Activated CD4-positive, alpha-beta T cell treated with anti-CD3 and anti-CD28 coated beads, Interleukin-2, amount 50 U/mL, for 48 hours (primary cell): ENCODE measurements at places on chromosomes 5 and 9.
A peak's percentile ranks its signal among the peaks of the same experiment; 100 is the strongest.

DNA sequence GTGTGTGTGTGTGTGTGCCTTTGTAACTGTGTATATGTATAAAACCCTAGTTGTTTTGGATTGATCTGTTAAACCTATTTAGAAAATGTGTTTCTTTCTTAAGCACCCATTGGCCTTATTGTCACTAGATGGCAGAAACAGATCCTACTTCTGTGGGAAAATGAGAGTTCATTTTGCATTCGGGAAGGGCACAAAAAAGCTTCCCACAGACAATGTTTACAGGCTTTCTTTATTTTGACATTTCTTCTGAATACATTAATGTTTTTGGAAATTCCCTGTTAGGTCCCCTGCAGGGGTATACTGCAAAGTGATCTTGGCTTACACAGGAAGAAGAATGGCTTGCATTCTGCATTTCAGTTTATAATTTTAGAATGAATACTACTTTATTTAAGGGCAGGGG, 481.8 kb upstream of the ARRDC3 start:
- DNase-seq, result no peak

DNA sequence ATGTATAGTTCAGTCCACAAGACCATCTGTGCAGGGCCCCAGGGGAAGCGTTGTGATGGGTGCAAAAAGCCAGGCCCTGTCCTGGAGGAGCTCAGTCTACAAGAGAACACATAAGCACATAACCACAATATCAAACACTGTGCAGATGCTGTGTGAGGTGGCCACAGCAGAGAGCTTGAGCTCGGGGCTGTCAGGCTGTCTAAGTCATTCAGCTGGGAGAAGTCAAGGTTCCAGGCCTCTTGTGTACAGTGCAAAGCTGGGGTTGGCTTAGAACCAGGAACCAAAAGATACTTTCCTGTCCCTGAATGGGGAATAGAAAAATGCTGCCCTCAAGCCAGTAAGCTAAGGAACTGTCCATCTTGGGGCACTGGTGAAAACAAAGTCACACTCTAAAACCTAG, 75.0 kb downstream of the PRDM6 start:
- DNase-seq, result no peak

DNA sequence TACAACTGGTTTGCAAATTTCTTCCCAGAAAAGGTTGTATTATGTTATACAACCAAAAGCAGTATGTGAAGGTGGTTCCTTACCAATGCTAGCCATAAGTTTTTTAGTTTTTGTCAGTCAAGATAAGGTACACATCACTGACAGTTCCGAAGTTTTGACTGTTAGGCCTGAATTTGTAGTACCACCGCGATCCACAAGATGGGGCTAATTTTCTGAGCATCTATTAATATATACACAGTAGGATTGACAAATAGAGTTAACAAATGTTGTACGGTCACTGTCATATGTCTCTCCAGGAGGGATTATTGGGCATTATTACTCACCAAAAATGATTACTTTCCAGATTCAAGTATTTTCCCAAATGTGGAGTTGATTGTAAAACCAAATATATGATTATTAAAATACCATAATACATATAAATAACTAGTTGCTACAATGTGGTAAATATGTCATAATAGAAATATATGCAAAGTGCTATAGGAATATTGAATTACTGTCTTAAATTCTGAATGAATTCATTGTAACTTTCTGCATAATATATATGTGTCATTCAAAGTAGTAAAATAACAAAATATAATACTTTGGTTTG, 28.4 kb upstream of the LRRC19 start:
- peak; percentile 65 for DNase-seq

DNA sequence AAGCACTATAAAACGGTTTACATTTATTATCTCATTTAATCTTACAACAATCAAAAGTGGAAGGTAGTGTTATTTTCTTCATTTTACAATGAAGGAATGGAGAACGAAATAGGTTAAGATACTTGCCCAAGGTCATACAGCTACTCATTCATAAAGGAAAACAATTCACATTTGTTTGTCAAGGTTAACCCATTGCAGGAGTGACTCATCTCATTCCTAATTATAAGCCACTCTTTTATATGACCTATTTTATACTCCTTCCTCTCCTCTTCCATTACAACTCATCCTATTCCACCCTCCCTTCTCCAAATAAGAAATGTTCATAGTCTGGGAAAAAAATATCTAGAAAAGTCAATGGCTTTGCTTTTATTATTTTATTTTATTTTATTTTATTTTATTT, 29.6 kb downstream of the CRHBP start:
- no peak for DNase-seq

DNA sequence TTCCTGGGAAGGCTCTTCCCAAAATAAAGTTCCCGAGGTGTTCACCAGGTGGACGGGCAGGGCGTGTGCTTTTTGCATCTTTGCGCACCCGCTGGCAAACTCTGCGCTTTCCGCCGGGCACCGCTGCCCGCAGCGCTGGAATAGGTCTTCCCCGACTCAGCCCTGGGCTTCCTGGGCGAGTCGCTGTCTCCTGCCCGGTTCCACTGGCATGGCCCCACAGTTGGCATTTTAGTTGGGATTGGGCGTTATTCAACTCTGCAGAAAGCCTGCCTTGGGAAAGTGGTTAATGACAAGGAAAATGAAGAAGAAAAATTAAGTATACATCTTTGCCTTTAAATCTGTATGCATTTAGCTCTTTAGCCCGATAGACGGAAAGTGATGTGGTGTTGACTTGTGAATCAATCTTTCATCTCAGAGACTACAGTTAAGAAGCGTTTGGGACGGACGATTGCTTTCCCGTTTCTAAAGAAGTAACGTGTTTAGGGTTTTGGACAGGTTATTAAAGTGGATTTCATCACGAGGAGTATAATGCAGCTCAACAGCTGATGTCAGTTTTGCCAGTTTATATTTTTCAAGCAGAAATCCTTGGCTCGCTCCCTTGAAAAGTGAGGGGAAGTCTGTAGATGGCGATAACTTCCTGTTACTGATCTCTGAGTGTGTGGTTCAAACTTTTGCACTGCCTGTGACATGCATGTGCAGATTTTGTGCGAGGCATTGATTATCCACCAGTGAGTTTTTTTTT, 946 bp downstream of the ADCY2 start:
- no peak for DNase-seq

GRCh38 chr9:135588886-135589595, 27.5 kb downstream of the PAEP start:
- no peak for DNase-seq

- DNase-seq, result peak; percentile 94
These were observed 8.1 kb downstream of the ARPC5L start for GRCh38 chr9:124869986-124870560.

DNA sequence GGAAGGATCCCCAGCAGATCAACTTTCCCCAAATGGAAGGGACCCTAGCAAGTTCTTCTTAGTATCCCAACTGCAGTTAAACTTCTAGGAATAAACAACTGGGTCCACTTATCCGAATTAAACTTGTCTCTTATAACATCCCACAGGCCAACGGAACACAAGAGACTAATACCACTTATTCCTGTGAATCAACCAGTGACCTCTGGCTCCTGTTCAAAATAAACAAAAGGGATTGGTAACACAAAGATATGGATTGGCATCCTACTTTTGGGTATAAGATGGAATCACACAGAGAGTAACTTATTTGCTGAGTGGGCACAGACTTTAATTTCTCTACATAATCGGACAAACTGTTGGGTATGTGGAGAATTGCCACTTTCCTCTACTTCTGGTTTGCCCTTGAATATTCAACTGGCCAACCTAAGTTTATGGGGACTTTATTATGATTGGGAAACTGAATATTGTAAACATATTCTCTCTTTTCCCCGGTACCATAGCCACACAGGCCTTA, 12.4 kb upstream of the PAIP1 start:
- no peak for DNase-seq

DNA sequence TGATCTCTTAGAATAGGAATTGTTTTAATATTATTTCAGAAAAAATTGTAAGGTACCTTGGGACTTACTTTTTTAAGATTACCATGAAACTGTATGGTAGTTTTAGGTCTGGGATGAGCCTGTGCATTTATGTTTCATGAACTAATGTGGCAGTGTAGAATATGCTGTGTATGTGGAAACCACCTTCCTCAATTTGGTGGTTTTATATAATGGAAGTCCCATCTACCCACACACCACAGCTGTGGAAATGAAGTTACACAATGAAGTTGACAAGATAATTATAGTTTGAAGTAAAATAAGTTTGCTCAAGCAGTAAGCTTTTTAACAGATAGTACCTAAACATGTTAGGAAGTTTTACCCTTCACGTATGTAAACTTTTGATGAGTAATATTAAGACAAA, 24.4 kb downstream of the WDR36 start:
- no peak for DNase-seq

- no peak for DNase-seq
These were observed 129.0 kb upstream of the ADAMTS16 start for GRCh38 chr5:5011151-5011550.

DNA sequence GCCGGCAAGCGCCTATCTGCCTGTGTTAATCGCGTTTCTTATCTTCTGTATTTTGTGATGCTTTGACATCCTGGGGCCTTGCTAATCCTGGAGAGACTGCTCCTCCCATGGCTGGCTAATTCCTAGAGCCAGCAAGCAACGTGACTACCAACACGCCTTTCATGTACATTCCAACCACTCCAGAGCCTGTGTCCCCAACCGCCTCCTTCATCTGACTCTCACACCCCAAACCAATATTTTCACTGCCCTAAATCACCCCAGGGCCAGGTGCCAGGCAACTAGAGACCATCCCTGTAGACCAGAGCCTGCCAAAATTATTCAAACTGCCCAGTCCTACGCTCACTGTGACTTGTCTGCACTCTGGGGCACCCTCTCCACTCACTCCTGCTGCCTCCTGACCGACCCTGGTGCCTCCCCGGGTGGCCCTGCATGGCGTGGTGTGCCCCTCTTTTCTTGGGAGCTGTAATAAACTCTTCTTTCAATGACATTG, 50.5 kb upstream of the COL5A1 start:
- no peak for DNase-seq
